ENCODE measurements at places on chromosomes 3 and 15. TPM values are rescaled to one million over a fixed set of nuclear protein-coding genes. Genes with fewer than 3 reads are reported as not detected.

SLC24A5 gene
- total RNA-seq: 0.29 TPM

NTRK3 gene
- total RNA-seq: 1.3 TPM

ZIC4 gene
- 0.10 TPM for total RNA-seq

CALML4 gene
- 1.4 TPM for total RNA-seq

MAP2K5 gene
- total RNA-seq: 4.1 TPM

FBXL22 gene
- total RNA-seq: 0.60 TPM

SI gene
- total RNA-seq: not detected

NUP210 gene
- total RNA-seq: 0.24 TPM

SCAANT1 gene
- total RNA-seq: not detected

RBP2 gene
- total RNA-seq: not detected

LRRC31 gene
- total RNA-seq: not detected

TJP1 gene
- total RNA-seq: 28.1 TPM

FBXO40 gene
- total RNA-seq: under 0.01 TPM

CHRNA7 gene
- not detected for total RNA-seq

TM4SF18 gene
- 5.2 TPM for total RNA-seq

IL16 gene
- 0.96 TPM for total RNA-seq

GOLGA6B gene
- not detected for total RNA-seq
